CD8-positive, alpha-beta T cell (primary cell): ENCODE measurements at places on chromosomes 16 and 17.

DNA sequence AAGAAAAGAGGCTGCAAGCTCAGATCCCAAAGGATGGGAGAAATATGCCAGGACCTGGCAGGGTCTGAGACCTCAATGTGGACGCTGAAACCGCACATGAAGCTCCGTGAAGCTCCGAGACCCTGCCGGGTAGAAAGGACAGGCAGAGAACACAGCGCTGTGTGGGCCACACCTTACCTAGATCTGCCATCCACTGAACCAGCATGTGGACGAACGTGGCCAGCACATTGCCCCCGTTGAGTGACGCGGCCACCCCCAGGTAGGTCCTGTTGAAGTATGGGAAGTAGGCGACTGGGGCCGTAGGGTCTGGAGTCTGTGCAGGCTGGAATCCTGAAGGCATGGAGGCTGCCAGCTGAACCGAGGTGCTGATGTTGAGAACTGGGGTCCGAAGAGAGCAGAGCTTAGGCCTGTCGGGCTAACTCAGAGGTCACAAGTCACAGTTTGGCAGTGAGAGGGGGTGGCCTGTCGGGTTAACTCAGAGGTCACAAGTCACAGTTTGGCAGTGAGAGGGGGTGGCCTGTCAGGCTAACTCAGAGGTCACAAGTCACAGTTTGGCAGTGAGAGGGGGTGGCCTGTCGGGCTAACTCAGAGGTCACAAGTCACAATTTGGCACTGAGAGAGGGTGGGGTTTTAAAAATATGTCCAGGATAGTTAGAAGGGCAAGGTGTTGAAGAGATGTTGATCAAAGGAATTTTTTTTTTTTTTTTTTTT, 6.1 kb upstream of the TRPV1 start:
- DNase-seq = no peak

DNA sequence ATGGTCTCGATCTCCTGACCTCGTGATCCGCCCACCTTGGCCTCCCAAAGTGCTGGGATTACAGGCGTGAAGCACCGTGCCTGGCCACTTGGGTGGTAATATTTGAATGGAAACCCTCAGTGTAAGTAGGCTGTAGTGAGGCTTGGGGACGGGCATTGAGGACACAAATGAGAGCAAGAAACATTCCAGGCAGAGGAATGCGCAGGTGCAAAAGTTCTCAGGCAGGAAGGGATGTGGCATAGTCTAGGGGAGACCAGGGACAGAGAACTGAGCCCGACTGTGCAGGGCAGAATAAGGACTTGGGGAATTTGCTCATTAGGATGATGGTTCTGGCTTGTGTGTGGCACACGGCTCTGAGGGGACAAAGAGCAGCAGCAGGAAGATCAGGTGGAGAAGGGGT, 54.8 kb downstream of the GRB2 start:
- DNase-seq = no peak

DNA sequence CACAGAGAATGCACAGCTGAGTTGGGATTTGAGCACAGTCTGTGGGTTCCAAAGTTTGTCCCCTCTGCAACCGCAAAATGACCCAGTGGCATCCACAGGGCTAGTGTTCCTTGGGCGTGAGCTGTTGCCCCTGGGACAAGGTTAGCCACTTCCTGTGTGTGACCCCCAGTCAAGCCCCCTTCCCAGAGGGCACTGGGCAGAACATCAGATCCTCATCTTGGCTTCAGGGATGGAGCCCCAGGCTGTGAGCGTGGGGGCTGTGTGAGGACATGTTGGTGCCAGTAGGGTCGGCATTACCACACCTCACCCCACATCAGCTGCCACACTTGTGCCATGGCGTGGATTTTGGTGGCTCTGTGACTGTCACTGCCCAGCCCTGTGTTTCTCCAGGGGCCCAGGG, 55.3 kb downstream of the USP22 start:
- DNase-seq = no peak

- DNase-seq = no peak
These were observed 503.3 kb downstream of the CDH13 start for GRCh38 chr16:83130039-83130438.

- DNase-seq = no peak
These were observed 119.6 kb downstream of the SPAG9 start for GRCh38 chr17:51000835-51001638.
